ENCODE measurements at places on chromosomes 2 and 18. TPM values are rescaled to one million over a fixed set of nuclear protein-coding genes. Genes with fewer than 3 reads are reported as not detected.

- DNase-seq, result no peak
Observed at GRCh38 chr2:145325485-145325884, 805.6 kb upstream of the ZEB2 start.

GRCh38 chr2:44572196-44572900 is 210.6 kb downstream of the CAMKMT start:
- DNase-seq, result no peak

- no peak for DNase-seq
Observed at GRCh38 chr2:189037518-189037917, 63.3 kb downstream of the COL3A1 start.

DNA sequence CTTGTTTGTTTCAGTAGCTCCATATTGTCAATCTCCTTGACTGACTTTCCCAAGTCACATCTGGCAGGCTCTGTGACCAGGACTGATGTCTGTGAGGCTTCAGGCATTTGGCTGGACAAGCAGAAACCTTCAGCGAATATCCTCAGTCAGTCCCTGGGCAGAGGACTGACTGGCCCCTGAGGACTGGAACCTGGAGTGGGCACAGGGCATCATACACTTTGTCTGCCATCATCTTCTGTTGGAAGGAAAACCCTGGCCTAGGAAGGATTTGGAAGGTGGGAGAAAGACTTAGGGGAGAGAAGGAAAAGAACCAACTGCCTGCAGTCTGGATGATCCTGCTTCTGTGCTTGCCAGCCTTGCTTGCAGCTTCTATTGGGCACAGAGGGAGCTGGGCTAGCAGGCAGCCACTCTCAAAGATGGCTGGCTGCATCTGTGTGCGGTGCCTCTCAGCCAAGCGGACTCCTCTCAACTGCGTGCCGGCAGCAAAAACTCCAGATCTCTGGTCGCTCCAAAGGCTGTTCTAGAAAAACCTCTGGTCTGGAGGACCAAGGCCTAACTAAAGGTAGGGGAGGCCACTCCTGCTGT is 126.8 kb downstream of the MARCHF4 start:
- no peak for DNase-seq

DNA sequence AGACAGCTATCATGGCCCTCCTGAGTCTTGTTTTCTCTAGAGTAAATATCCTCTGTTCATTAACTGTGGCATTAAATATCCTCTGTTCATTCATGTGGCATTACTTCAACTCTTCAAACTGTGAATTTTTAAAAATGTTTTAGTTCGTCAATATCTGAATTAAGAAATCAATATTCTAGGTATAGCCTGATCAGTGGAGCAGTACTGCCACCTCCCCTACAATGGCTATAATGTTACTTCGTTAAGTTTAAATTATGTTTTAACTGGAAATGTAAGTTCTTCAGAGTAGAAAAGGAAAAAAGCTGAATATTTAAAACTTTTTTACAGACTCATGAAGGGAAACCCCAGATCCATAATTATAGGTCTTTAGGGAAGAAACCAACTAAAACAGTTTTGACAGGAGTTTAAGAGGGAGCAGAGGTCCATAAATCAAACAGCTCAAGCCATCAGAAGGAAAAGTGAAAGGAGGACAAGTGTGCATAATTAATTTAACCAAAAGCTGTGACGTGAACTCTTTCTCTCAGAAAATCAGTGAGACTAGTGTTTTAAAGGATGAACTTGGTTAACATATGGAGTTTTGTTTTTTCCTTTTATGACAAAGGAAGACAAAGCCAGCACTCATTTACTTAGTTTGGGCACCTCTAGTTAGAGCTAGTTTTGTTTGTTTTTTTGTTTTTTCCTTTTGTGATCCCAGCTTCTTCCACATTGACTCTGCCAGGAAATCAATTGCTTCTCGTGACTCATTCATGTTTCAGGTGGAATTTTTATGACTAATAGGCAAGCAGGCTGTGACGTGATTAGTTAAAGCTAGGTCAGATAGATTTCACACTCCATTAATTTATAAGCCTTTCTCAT is 44.9 kb downstream of the RBBP8 start:
- DNase-seq, result no peak

DNA sequence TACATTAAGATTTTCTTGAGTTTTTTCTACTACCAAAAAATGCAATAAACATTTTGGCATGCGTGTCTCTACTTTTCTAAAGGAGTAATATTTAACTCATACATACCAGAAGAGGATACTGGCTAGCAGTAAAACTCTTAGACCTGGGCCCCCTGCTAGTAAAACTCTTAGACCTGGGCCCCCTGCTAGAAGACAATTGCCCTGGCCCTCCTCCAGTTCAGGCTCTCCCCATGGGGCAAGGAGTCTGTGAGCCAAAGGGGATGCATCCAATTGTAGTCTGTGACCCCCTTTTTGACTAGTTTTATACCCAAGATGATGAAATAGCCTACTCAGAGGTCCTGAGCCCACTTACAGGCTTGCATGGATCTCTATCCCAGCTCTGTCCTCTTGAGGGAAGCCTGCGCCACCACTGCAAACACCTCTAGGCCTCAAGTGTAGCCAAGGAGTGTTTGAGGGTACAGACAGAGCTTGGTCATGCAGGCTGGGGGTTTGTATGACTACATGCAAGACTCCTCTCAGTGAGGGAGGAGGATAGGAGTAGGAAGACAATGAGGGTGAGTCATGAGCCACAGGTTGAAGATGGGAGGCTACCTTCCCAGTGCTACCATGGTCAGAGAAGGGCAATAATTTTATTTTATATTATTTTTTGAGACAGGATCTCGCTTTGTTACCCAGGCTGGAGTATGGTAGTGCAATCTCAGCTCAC is 45.2 kb upstream of the PGAP1 start:
- no peak for DNase-seq

DNA sequence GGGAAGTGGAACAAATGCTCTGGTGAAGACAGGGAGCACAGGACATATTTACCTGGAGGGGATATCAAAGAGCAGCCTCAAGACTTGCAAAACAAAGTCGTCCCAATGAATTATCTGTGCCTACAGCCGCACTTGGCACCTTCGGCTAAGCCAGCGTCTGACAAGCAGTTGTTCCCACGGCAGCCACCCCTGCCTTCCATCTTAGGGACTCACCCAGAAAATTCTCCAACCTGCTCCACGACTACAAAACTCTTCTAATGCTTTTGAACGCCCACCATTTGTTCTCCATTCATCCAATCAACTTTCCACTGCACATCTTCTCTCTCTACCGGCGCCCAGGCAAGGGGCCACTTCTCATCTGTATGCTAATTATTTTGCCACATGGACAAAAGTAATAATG is 7.0 kb downstream of the MYT1L start:
- DNase-seq, result no peak

DNA sequence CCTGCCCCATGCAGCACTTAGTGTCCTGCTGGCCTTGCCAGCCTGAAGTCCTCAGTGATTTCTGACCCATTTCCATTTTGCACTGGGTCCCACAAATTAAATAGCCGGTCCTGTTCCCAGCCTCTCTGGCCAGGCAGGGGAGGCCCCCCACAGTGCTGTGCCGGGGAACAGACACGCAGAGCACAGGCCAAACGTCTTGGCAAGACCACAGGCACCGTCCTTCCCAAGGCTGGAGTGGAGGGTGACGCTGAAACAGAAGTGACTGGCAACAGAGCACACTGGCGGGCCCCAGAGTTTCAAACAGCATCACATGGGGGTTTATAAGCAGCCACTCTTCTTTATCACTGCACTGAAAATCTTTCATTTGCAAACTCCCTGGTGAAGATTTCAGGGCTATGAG is 52.2 kb downstream of the EDAR start:
- DNase-seq, result no peak

DNA sequence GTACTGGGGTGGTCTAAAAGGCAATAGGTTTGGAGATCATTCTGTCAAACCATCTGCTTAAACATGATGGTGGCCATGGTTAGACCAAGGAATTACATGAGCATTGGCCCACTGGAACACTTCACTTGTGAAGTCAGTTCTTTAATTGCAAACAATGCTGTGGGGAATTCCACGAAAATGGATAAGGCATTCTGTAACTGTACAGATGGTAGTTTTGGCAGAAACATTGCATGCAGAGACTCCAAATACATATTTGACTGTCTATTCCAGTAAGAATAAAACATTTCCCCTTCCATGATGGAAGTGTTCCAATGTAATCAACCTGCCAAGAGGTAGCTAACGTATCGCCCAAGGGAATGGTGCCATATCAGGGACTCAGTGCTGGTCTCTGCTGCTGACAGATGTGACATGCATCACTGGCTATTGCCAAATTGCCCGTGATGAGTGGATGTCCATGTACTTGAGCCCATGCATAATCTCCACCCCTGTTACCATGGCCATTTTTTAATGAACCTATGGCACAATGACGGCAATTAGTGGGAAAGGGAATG is 417.9 kb downstream of the CDH7 start:
- no peak for DNase-seq

DNA sequence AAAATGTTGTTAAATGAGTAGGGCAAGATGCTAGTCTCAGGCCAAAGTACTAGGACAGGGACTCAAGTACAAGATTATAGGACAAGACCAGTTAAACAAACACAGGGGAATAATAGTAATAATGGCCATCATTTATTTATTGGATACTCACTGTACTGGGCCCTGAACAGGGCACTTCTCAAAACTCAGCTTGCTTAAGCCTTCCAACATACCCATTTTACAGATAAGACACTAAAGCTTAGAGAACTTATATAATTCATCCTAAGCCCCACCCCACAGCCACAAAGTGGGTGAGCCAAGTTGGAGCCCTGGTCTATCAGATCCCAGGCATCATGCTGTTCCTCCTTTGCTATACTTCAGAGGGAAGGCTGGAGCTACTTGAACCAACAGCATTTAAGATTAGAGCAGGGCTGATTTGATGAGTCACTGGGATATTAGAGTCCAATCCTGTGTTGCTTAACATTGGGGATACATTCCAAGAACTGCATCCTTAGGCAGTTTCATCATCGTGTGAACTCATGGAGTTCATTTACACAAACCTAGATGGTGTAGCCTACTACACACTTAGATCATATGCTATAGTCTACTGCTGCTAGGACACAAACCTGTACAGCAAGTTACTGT is 153.6 kb downstream of the MTCL1 start:
- DNase-seq, result no peak

GRCh38 chr2:218871345-218872302 is 9.0 kb upstream of the WNT10A start:
- DNase-seq, result no peak

GRCh38 chr18:55635439-55635838 is 47.4 kb upstream of the TCF4 start:
- DNase-seq, result no peak

GRCh38 chr2:136051001-136051724 is 65.7 kb upstream of the DARS1 start:
- no peak for DNase-seq

DNA sequence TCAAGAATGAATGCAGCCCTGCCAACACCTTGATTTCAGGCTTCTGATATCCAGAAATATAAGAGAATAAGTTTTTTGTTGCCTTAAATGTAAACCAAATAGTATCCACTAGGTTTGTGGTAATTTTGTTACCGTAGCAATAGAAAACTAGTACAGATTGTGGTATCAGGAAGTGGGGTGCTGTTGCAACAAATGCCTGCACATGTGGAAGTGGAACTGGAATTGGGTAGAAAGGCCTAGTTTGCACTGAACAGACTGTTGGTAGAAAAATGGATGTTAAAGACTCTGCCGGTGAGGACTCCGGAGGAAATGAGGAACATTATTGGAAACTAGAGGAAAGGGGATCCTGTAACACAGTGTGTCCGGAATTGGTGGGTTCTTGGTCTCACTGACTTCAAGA is 145.8 kb upstream of the MGAT5 start:
- no peak for DNase-seq

DNA sequence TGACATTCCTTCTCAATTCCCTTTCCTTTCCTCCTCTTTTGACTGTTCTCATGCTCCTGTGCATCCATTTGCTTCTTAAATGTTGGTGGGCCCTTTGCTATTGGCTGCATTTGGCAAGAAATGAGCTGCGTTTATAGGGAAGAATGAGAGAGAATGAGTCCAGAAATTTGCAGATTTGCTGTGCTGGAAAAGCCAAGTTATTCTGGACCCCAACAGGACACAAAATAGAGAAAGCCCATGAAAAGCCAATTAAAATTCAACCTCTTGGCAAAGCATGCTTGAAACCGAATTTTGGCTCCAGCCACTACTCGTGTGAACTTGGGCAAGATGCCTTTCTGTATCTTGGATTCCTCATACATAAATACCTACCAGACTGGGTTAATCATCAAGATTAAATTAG is 1.3 kb upstream of the SCLY start:
- DNase-seq, result no peak

GRCh38 chr2:238893349-238894000 is 45.6 kb downstream of the TWIST2 start:
- DNase-seq, result no peak

- no peak for DNase-seq
Observed at GRCh38 chr2:101173707-101174295, 22.6 kb upstream of the TBC1D8 start.

GRCh38 chr2:219406861-219407230 is 11.3 kb upstream of the DES start:
- no peak for DNase-seq

DNA sequence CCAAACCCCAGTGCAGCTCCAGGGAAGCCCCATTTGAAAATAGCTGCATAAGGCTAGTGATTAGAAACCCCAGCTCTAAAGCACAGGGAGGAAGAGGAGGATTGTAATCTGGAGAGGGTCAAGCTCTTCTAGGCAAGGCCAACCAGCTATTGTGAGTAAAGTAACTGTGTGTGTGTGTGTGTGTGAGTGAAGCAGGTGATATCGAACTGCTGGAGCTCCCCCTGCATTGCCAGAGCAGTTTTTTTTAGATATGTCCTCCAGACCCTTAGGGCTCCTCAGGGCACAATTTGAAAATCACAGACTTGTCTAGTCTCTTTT is 177.4 kb upstream of the NABP1 start:
- no peak for DNase-seq

GRCh38 chr18:8685141-8685913 is 20.0 kb upstream of the MTCL1 start:
- no peak for DNase-seq

DNA sequence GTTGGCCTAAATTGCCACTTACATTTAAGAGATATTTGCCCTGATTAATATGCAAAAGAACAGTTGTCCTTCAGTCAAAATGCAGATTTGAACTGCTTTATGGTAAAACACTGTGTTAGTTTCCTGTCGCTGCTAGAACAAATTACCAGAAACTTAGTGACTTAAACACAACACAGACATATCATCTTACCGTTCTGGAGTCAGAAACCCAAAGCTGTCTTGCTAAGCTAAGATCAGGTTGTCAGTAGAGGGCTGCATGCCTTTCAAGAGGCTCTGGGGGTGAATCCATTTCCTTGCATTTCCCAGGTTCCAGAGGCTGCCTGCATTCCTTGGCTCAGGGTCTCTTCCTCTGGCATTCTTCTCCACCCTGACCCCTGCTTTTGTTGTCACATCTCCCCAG is 149.5 kb downstream of the FAM161A start:
- DNase-seq, result no peak

- DNase-seq, result no peak
Observed at GRCh38 chr2:232306741-232307305, 71.7 kb upstream of the ALPP start.

GRCh38 chr2:160358046-160358445 is 135.6 kb downstream of the RBMS1 start:
- DNase-seq, result no peak

SERPINB11 gene
- not detected for total RNA-seq

RAB27B gene
- 1.2 TPM for total RNA-seq

RTTN gene
- 21.9 TPM for total RNA-seq

FBXO15 gene
- total RNA-seq, result 1.0 TPM

DOK6 gene
- not detected for total RNA-seq
